ENCODE measurements at places on chromosomes 5 and 9. TPM values are rescaled to one million over a fixed set of nuclear protein-coding genes. Genes with fewer than 3 reads are reported as not detected.

FBXL7 gene
- 0.05 TPM for total RNA-seq

KIAA0825 gene
- total RNA-seq, result 1.4 TPM

PCDHAC1 gene
- total RNA-seq, result 1.0 TPM

LPAR1 gene
- 7.4 TPM for total RNA-seq

All from HCT116 (cell line).